CD4-positive, alpha-beta memory T cell (primary cell): ENCODE measurements at places on chromosomes 5 and 9. TPM values are rescaled to one million over a fixed set of nuclear protein-coding genes. Genes with fewer than 3 reads are reported as not detected.

Gene TPPP
- 0.97 TPM for total RNA-seq

Gene PCDHGA12
- total RNA-seq, result 0.17 TPM

GRCh38 chr5:112417931-112418658, 982 bp downstream of the EPB41L4A start:
- H3K4me1 ChIP-seq, result peaks cover 23% of the 10 kb centered on the region
- peaks cover 10% of the 10 kb centered on the region for H3K27me3 ChIP-seq
- no peaks in the 10 kb centered on the region for H3K36me3 ChIP-seq
- no peak overlapping the region for H3K27ac ChIP-seq

DNA sequence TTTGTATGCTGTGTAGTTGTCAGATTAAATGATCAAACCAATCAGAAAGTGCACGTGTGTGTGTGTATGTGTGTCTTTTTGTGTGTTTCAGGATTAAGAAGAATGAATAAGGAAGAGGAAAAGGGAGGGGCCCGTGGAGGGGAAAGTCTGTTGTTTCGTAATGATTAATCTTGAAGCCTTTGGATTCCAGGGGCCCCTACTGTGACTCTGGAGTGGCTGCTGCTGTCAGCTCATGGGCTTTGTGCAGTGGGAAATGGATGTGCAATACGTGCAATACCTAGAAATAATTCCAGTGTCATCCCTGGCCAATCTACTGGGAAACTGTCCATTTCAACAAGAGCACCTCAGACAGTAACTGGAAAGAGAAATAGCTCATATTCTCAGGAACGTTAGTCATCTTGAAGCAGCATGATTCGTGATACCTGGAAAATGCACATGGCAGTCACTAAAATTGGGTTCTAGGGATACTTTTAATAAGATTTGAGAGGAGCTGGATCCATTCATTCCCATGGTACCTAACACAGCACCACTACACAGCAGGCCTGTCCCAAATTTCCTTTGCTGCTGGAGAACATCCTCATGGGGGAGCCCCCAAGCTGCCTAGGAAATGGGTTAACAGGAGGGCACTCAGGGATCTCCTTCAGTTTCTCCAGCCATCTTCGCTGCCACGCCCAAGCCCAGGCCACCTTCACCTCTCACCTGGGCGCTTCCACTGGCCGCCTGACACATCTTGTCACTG, 186.3 kb downstream of the NR3C1 start:
- no peak overlapping the region for H3K4me3 ChIP-seq
- peaks cover 41% of the 10 kb centered on the region for H3K4me1 ChIP-seq
- no peak for DNase-seq
- H3K27ac ChIP-seq, result no peak overlapping the region
- no peaks in the 10 kb centered on the region for H3K27me3 ChIP-seq

DNA sequence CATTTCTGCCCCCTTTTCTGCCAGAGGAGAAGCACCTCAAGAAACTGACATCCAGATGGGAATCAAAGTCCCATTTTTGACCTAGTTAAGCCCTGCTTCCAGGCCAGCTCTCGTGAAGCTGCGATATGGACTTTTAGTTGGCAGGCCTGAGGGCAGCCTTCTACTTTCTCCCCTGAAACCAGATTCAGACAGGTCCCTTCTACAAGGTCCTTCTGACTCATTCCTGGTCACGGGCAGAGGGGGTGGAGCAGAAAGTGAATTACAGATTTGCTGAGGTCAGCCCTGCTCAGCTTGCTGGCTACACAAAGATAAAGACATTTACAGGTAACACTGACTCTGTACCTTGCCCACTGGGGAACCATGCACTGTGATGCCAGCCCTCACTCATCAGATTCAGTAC, 52.8 kb upstream of the TUT7 start:
- no peak overlapping the region for H3K27ac ChIP-seq
- H3K36me3 ChIP-seq, result no peaks in the 10 kb centered on the region
- DNase-seq, result no peak
- no peak overlapping the region for H3K4me3 ChIP-seq

DNA sequence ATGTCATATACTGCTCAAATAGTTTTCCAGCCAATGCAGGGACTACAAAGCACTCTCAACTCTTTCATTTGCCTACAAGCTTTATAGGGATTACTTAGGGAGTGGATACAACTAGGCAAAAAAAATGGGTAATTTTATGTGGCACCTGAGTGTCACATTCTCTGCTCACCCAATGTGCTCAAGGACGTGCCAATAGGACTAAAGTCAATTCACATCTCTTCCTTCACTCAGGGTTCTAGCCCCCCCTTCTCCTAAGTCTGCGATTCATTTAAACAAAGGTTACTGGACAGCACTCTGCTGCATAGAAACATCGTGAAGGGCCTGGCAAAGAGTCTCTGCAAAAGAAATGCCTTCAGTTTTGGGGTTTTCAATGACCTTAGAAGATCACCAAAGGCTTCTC, 142.3 kb downstream of the TSSK1B start:
- H3K27ac ChIP-seq, result no peak overlapping the region
- peaks cover 12% of the 10 kb centered on the region for H3K27me3 ChIP-seq
- DNase-seq, result no peak
- H3K4me3 ChIP-seq, result no peak overlapping the region
- H3K4me1 ChIP-seq, result peaks cover 22% of the 10 kb centered on the region
- no peaks in the 10 kb centered on the region for H3K36me3 ChIP-seq
